Fibroblast of lung (primary cell): ENCODE measurements at places on chromosomes 11 and 22. TPM values are rescaled to one million over a fixed set of nuclear protein-coding genes. Genes with fewer than 3 reads are reported as not detected.
A peak's percentile ranks its signal among the peaks of the same experiment; 100 is the strongest.

DNA sequence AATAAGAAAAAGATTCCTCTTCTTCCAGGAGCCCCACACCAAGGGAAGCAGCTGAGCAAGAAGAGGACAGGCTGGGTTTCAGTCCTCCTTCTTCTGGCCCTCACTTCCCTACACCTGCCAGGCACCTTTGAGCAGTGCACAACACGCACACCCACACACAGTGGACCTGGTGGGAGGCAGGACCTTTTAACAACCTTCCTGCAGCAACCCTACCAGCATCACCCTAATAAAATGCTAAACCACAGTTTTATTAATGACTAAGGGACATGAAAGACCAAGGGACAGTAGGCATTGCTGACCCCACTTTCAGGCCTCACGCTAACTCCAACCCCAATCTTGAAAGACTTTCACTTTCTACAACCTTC is 12.2 kb downstream of the ARAP1 start:
- no peak for DNase-seq

- DNase-seq: no peak
Observed at GRCh38 chr11:79050786-79051185, 390.0 kb downstream of the TENM4 start.

DNA sequence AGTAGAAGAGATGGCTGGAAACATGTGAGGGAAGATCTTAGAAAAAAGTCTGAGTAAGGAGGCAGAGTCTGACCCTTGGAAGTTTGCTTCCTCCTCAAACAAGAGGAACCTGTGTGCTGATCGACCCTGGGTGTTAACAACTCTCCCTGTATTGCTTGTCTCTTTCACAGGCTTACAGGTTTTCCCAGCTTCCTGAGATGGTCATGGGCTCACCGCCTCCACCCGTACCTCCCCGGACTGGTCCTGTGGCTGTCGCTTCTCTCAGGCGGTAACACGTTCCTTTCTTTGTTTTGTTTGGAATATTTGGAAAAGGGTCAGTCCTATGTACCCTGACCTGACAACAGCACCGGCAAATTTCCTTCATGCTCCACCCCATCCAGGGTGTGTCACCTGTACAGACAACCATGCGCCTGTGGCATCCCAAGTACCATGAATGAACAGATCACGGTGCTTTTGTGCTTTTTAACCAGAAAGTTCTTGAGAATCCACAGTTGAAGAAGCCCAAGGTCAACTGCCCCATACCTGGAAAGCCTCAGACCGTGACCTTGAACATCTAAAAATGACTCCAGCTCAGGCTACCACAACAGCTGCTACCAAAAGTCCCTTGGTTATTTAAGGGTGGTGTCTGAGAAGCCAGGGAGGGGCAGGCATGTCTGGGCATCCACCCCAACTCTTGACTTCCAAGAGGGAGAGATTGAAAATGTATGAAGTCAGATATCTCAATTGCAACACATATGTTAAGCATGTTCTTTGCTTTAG is 44.6 kb downstream of the C11orf91 start:
- DNase-seq: no peak

DNA sequence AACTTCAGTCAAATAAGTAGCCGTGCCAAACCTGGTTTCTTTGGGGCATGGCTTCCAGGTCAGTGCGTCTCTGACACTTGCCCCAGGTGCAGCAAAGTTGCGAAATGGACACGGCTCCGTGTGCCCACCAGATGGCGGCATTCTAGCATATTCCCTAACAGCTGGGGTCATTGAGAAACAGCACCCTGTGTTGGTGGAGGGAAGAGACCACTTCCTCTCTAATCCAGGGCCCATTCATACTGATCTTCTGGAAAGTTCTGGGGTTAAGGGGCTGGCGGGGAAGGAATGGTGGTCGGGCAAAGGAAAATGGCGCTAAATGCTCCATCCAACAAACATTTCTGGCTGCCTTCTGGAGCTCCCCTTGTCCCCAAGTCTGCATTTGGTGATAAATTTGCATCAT is 141.2 kb upstream of the TIMP3 start:
- peak; percentile 71 for DNase-seq

DNA sequence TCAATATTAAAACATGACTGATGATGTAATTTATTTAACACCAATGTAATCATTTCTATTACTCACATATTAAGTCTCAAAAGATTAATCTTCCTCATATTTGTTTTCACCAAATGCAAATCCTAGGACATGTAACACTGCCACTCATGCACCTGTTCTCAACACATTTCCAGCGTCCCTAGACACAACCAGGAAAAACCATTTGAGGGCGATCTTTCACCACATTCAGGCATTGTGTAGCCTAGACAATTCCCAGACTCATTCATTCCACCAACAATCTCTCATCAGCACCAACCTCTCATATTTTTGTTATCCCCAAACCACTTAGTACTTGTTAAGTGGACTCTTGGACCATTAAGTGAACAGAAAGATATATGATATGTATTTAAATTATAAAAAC is 66.1 kb downstream of the SLC36A4 start:
- no peak for DNase-seq

DNA sequence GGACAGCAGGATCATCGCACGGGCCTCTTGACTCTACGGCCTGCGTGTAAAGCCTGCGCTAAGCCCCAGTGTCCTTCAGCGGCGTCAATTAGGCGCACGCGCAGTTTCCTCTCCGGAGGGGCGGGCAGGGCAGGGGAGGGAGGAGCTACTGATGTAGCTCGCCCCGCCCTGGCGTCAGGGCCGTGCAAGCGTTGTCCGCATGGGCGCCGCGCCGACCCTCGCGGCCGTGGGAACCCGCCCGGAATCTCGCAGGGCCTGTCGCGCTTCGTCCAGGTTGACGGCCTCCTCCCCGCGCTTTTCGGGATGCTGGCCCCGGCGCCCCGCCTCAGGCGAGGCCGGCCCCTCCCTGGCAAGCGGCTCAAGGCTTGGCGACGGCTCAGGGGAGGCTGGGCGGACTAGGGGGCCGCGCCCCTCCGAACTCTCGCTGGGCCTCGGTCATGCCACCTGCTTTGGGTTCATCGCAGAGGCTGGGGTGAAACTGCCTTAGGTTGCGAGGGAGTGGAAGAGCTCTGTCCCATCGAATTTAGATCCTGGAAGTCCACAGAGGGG is 61.1 kb downstream of the ST3GAL4 start:
- peak; percentile 84 for DNase-seq

- DNase-seq: peak; percentile 72
Observed at GRCh38 chr11:88293931-88294330, 43.6 kb downstream of the CTSC start.

DNA sequence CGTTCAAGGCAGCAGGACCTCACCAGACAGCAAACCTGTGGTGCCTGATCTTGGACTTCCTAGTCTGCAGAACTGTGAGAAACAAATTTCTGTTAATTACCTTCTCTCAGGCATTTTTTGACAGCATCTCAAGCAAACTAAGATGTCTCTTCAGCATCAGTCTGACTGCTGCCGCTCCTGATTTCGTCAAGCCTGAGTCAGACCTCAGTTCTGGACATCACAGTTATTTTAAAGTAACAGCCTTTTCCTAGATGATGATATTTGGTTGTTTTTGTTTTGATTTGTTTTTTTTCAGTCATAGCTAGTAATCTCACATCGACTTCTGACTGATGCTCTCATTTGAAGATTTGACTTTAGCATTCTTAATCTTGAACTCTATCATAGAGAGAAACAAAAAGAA is 71.9 kb downstream of the BLID start:
- no peak for DNase-seq

GRCh38 chr11:69049490-69049867 is 747 bp downstream of the TPCN2 start:
- DNase-seq: no peak

DNA sequence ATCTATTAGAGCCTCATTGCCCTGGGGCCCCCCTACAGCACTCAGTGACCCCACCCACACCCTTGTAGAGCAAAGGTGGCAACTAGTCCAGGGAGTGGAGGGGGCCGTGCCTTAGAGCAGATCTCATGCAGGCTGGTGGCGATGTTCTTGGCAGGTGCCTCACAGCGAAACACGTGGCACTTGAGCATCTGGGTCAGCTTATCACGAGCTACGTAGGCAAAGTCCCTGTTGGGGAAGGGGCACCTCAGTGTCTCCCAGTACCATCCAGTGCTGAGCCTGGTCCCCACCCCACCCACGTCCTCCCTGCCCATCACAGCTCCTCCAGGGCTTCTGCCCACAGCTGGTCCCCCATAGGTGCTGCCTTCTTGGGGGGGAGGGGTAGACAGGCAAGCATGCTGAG is 11.2 kb downstream of the SMPD1 start:
- DNase-seq: no peak

Gene RTN4R
- 0.33 and 2.0 TPM in 2 replicates for polyA plus RNA-seq

Gene PDE3B
- 0.43 and 2.4 TPM in 2 replicates for polyA plus RNA-seq

Gene USH1C
- not detected in 2 replicates for polyA plus RNA-seq

Gene PGA5
- 0.18 and 1.3 TPM in 2 replicates for polyA plus RNA-seq
